ENCODE measurements at places on chromosomes 11 and 22.

DNA sequence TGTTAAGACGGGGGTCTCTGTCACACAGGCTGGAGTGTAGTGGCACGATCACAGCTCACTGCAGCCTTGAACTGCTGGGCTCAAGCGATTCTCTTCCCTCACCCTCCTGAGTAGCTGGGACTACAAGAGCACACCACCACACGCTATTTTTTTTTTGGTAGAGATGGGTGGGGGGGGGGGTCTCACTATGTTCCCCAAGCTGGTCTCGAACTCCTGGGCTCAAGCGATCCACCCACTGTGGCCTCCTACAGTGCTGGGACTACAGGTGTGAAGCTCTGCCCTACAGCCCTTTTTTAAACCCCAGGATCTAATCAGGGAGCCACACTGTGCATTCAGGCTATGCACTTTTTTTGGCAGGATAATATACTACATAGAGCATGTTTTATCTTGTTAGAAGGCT is 1.4 kb upstream of the DHCR7 start:
- DNase-seq, result no peak

- DNase-seq, result no peak
Measured at GRCh38 chr11:127308291-127308690, 307.7 kb upstream of the KIRREL3 start.

- DNase-seq, result no peak
Measured at GRCh38 chr22:26968859-26969523, 311.6 kb downstream of the MIAT start.

DNA sequence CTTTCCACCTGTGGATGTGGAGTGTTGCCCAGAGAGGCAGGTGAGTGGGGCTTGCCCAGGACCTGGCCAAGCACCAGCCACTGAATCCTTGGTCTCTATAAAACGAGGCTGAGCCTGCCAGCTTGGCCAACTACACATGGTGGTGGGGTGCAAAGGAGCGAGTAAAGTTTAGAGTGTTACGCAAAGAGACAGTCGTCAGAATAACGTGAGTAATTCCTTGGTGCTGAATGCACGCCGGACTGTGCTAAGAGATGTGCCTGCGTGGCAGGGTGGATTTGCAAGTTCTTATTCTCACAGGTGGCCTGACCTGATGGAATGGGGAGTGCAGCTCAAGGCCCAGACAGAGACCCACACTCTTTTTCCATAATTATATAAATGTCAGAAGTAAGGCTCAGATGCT is 88.6 kb upstream of the B3GAT1 start:
- no peak for DNase-seq

DNA sequence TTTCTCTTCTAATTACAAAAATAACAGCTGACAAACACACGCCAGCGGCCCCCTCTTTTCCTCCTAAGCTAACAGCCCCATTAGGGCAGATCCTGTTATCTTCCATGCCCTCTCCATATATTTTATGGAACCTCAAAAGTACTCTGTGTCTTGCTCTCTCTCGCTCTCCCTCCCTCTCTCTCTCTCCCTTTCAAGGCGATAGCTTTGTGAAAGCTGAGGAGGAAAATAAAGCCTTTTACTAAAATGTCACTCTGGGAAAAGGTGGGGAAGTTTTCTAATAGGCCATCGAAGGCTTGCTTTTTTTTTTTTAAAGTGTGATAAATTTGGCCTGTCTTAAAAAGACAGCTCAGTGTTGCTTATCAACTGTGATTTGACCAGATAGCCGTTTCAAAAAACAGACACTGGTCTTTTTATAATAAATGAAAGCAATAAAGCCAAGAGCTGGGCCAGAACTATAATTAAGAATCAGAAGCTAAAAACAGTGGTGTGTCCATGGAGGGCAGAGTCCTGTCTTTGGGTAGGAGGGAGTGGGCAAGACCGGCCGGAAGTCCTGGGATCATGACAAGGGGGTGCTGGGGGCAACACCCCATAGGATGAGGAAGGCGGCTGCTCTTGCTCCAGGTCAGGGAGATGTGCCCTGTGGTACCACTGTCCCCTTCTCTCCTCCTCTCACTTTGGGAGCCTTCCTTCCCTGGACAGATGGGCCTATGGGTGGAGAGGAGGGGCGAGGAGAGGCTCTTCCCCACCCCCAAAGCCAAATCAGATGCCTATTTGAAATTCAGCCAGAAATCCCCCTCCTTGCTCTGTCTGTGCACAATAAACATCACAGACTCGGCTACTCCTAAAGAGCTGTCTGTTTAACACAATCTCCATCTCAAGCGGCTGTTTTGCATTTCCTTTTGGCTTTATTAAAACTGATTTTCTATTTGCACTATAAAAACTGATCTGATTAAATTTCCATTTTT is 267.2 kb downstream of the BUD13 start:
- peak; percentile 49 for DNase-seq

GRCh38 chr22:37026325-37026724 is 6.8 kb downstream of the MPST start:
- no peak for DNase-seq

DNA sequence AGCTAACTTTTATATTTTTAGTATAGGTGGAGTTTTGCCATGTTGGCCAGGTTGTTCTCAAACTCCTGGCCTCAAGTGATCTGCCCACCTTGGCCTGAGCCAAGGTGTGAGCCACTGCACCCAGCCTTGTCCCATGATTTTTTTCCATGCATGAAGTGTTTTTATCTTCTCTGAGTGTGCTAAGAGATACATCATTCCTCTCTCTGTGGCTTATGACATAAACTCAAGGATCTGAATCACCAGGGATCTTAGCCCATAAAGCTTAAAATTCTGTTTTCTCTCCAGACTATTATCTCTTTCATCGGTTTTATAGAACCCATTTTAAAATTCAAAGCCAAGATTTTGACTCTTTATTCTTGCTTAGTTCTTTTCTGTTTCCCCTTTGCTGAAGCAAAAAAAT is 48.4 kb upstream of the C11orf58 start:
- no peak for DNase-seq

DNA sequence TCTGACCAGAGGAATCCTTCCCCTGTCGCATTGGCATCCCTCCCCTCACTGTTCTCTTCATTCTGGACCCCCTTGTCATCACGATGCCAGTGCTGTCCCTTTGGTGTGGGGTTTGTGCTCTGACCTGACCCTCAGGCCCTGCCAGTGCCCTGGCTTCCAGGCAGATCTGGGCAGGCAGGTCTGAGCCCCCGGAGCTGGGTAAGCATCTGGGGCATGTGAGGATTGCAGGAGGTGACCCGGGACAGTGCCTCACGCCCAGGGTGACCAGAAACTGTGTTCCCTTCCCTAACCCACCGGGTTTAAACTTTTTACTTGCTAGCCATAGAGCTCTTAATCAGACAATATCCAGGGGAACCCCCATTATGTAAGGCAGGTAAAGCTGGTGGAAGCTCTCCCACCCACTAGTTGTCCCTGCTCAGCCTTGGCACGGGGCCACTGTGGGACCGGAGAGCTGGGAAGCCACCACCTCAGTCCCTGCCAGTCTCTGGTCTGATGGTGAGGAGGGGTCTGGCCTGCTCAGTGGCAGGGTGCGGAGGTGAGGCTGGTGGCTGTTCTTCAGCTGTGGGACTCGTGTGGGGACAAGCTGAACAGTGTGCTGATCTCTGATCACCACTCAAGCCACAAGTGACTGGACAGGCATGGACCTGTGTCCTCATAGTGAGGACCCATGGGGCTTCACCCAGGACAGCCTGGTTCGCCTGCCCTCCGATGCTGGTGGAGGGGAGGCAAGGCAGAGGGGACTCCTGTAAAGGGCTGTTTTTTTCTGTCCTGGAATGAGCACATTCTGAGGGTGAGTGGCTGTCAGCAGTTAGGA is 38.0 kb downstream of the BCR start:
- DNase-seq, result no peak

GRCh38 chr11:92941676-92942571 is 27.5 kb upstream of the MTNR1B start:
- no peak for DNase-seq

- no peak for DNase-seq
Measured at GRCh38 chr11:68831124-68831523, 10.6 kb downstream of the CPT1A start.

GRCh38 chr11:92111287-92111686 is 113.3 kb upstream of the FAT3 start:
- DNase-seq, result no peak

All from NCI-H524 treated with DMSO at 0.1 percent for 48 hours (cell line).